ENCODE measurements at places on chromosomes 12 and 14.

- no peak for DNase-seq
Observed at GRCh38 chr14:90717916-90718315, 98.3 kb downstream of the TTC7B start.

DNA sequence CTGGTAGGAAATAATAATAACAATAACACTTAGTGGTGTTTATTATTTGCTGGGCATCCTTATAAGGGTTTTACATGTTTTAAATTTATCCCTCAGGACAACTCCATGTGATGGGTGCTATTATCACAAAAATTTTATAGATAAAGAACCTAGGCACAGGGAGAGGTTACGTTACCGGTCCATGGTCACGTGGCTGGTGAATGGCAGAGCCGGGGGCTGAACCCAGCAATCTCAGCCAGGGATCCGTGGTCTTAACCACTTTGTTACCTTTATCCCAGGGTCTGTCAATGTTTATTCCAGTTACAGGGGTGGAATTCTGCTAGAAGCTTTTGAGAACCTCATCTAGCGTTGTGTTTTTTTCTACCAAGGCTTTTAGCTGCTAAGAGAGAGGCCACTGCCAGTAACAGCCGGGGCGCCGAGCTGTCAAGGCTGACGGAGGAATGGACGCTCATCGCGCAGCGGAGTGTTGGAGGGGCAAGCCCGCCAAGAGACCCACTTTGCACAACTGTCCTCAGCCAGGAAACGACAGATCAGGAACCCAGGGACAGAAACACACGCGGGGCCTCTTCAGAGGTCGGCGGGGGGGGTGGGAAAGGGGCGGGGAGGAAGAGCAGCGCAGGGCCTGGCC is 418 bp downstream of the AMN1 start:
- DNase-seq, result no peak

GRCh38 chr14:51020024-51020710 is 74.7 kb downstream of the TRIM9 start:
- no peak for DNase-seq

DNA sequence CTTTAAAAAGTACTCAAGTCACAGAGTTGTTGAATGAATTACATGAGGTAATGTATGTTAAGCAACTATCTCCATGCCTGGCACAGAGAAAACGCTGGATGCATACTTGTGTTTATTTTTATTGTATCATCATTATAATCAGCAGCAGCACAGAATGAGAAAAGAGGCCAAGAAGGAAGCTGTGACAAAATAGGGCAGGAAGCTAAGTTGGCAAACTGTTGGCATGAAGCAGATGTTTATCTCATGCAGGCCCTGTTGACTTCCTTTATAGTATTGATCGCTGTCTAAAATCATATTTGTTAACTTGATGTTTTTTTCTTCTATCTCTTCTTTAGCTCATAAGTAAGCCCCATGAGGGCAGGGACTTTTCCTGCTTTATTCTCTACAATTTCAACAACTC is 466.6 kb downstream of the TRHDE start:
- DNase-seq, result no peak

DNA sequence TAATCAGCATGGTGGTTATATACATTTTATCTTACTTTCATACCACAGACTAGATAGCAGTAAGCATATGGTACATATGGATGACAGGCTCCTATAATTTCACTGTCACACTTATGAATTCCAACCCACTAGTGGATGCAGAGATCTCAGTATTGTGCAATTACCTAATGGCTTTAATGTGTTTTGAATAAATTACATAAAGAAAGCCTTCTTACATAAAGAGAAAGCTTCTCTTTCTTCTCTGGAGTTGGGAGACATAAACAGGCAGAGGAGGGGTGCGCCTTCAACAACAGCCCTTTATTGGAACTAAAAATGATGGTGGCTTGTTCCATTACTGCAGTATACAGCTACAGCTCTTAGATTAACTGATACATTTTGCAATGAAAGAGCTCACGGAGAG is 52.6 kb downstream of the SAV1 start:
- no peak for DNase-seq

DNA sequence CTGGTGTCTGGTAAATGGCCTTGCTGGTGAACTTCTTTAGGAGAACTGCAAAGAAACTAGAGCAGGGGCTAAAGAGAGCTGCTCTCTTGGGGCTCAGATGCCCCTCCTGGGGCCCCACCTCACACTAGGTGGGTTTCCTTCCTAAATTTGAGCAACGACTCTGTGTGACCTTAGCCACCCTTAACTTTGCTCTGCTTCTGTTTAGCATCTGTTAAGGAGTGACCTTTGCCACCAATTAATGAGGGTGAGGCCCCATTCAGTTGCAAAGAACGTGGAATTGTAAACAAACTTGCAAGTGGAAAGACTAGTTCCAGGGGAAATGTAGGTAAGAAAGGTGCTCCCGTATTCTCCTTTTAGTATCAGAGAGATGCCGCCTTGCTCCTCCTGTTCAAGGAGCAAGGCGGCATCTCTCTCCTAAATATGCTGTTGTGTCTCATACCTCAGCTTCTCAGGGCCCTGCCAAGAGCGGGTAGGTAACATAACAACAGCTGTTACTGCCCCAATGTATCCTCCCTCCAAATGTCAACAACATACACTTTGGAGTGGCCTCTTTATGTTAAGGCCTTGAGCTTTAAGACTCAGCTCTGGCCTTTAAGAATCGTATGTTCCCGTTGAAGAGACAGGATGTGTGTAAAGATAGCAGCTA is 77.6 kb upstream of the FUT8 start:
- DNase-seq, result no peak

DNA sequence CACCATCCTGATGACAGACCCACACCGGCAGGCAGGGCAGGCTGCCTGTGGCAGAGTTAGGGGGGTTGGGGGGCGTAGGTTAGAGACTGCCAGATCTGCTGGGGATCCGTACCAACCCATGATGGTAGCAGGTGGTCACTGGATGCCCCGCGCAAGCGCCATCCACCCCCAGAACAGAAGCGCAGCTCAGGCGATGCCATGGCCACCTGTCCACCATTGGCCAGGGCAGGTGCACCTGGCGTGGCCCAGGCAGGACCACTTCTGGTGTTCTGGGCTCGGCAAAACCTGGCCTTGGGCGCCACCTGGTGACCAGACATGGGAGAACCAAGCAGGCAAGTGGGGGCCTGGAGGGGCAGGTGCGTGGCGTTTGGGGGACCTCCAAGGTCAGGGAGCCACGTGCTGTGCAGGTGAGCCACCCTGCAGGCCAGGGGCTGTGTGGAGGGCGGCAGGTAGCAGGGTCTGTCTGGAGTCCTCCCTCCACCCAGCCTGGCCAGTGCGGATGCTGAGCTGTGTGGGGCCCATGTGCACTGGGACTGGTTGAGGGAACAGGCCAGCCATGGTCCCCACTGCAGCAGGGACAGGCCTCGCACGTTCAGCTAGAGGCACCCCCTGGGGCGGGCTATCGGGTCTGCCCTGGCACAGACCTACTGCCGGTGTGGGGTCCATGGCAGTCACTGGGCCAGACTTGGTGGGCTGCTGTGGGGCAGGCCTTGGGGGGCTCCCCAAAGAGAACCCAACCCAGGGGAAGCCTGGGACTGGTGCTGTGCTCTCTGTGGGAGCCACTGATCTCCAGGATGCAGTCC is 15.6 kb downstream of the BAG5 start:
- DNase-seq, result peak; percentile 59

DNA sequence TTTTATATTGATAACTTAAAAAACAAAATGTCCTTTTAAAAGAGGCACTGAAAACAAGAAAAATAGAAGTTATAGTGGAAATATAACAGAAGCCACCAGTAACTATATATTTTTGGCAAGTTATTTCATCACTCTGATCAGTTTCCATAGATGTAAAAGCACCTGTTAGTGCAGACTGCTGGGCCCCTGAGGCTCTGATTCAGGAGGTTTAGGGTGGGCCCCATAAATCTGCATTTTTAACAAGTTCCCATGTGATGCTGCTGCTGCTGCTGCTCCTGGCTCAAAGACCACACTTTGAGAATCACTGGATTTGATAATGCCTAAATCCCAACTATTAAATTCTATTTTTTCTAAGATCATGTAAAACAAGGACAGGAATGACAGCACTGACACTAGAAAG is 251.1 kb downstream of the MED13L start:
- no peak for DNase-seq

DNA sequence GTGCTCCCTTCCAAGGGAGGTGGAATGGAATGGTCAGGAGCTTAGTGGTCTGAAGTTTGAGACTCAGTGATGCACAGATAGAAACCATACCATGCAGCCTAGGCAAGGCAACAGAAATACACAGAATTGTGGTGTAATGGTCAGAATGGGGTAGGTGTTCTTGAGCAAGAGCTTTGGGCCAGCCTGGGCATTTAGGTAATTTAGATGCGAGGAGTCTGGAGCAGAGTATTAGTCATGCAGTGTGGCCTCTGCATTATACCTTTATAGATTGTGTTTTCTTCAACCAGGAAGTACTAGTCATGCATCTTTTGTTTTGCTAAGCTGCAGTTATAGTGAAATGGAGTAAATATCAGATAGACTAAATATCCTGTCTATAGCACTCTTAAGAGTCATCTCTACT is 118.3 kb downstream of the DAAM1 start:
- DNase-seq, result no peak

DNA sequence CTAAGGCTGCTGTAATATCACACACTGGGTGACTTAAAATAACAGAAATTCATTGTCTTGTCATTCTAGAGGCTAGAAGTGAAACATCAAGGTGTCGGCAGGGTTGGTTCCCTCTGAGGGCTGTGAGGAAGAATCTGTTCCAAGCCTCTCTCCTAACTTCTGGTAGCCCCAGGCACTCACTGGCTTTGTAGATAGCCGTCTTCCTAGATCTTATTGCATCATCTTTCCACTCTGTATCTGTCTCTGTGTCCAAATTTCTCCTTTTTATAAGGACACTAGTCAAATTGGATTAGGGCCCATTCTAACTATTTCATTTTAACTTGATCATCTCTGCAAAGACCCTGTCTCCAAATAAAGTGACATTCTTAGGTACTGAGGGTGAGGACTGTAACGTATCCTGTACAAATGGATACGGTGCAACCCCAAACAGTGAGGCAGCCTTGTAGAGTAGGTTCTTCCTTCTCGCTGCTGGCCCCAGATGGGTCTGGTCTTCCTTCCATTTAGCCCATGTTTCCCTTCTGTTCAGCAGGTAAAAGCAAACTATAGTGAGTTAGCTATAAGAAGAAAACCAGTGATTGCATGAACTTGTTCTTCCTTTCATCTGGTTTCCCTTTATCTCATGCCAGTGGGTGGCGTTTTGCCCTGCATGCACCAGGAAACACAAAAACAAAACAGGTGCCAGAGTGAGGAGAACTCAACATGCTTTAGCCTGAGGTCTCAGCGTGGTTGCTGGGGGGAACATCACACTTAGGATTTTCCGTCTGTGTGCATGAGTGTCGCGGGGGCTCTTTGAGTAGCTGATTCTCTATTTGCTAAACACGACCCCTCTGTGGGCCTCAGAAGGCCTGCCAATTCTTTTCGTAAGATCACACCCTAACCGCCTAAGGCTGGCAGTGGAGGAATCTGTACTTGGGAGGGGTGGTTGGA is 19.5 kb downstream of the TTC9 start:
- DNase-seq, result no peak

DNA sequence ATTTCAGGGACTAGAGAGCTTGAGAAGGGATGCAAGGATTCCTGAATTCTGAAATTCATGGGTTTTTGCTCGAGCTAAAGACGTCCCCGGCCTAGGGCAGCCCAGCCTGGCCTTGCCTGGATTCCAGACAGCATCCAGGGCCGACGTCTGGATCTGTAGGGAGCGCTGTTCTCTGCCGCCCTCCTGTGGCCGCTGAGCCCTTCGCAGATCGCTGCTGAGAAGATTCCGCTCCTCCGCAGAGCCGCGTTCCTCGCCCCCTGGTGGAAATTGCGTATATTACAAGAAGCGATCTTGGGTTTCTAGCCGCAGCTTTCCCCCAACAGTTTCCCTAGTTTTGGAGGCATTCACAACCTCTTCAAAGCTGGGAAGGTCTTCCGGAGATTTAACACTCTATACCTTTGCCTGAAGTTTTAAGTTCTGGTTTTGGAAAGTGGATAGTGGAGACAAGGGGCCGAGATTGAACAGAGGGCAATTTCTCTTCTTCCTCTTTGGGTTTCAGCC is 5.1 kb downstream of the CISTR start:
- DNase-seq, result peak; percentile 78

GRCh38 chr14:73576391-73576790 is 7.4 kb downstream of the ACOT2 start:
- DNase-seq, result no peak

DNA sequence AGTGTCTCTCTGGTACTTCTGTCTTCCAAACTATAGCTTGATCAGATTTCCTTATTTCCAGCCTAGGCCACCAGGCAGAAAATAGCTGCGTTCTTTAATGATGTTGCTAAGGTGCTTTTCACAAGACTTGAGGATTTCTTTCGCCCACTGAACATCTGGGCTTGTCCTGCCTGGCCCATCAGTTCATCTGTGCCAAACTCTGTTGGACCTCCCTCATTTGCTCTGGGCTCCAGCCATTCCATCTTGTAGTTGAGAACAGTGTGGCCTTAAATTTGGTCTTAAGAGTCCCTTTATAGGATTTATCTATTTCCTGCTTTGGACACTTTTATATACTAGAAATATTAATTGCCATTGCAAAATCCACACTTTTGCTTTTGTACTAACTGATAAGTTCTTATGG is 109.6 kb downstream of the TTLL5 start:
- no peak for DNase-seq

- no peak for DNase-seq
Observed at GRCh38 chr12:45458854-45459807, 243.2 kb downstream of the ANO6 start.

DNA sequence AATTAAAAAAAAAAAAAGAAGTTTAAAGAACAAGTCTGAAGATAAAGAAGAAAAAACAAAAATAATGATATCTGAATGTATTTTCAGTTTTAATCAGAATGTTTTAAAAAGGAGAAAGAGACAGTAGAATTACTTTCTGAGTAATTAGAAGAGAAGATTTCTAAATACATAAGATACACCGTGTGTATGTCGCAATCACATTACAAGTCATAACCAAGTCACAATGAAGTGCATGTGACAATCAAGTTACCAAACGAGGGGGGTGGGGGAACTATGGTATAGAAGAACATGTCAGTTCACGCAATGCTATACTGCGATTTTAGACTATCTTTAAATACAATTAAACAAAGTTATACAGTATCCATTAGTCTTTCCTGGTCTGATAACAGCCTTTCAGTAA is 1464.1 kb upstream of the FLRT2 start:
- no peak for DNase-seq

- DNase-seq, result no peak
Observed at GRCh38 chr14:106141242-106142220, 615.1 kb downstream of the TMEM121 start.
